Osteoblast (primary cell): ENCODE measurements at places on chromosomes 5 and 9. TPM values are rescaled to one million over a fixed set of nuclear protein-coding genes. Genes with fewer than 3 reads are reported as not detected.

The PANK3 gene
- 57.5 and 60.4 TPM in 2 replicates for total RNA-seq

The SPATA31A6 gene
- total RNA-seq, result not detected in 2 replicates

The EQTN gene
- total RNA-seq, result not detected in 2 replicates

The SLC45A2 gene
- 0.36 and 0.59 TPM in 2 replicates for total RNA-seq

The TMEM252 gene
- not detected in 2 replicates for total RNA-seq

The PIP5K1B gene
- not detected in 2 replicates for total RNA-seq

The CBY3 gene
- total RNA-seq, result not detected in 2 replicates

The ENTPD2 gene
- not detected in 2 replicates for total RNA-seq

The LTC4S gene
- total RNA-seq, result 1.4 and 1.5 TPM in 2 replicates
